ENCODE measurements at places on chromosomes 5 and 9.

- DNase-seq: no peak
Measured at GRCh38 chr5:107654827-107655226, 15.9 kb downstream of the EFNA5 start.

DNA sequence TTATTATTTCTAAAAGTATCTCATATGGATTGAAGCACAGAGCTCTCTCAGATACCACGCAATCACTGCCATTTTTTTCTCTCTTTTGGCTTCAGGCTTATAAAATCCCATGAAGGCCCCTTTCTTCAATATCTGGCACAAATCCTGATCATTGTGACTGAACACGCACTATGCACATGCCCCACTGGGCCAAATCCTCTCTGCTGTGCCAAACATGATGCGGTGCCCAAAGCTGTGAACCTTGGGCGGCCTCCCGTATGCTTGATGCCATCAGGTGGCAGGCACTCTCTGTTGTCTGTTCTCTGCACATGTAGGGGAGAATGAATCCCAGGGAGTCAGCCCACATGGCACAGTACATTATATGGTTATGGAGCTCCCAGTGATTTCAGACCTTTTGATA lies 375.0 kb upstream of the RGMB start:
- no peak for DNase-seq

GRCh38 chr9:72352911-72353388 lies 12.1 kb downstream of the ZFAND5 start:
- DNase-seq: no peak

DNA sequence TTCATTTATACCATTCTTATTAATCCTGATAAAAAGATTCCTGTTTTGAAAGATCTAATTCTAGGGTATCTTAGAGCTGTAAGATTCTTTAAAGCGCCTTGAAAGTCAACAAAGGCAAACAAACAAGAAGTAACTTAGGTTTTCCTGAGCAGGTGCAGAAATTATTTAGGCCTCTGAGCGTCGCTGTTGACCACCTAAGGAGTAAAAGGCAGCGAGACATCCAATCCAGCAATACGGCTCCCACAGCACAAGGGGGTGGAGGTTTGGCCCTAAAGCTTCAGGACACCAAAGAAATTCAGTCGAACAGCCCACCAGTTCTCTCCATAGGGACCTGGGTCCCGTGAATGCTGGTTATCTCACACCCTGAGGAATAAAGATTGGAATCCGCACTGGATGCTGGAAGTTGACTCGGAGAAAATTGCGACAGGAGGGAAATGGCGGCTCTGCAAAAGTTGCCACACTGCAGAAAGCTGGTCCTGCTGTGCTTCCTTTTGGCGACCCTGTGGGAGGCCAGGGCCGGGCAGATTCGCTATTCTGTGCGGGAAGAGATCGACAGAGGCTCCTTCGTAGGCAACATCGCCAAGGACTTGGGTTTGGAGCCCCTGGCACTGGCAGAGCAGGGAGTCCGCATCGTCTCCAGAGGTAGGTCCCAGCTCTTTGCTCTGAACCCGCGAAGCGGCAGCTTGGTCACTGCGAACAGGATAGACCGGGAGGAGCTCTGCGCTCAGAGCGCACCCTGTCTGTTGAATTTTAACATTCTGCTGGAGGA lies at the start of gene PCDHGA2:
TSS of gene PCDHGA2 (plus strand) at position 223 of the 769 bp plus-strand sequence.
- peak; percentile 57 for DNase-seq

GRCh38 chr5:167905919-167906853 lies 385.3 kb upstream of the WWC1 start:
- DNase-seq: no peak

GRCh38 chr9:30935730-30936129 lies 1448.7 kb upstream of the ACO1 start:
- no peak for DNase-seq

GRCh38 chr5:80069918-80070318 lies 34.8 kb downstream of the THBS4 start:
- no peak for DNase-seq

GRCh38 chr9:98973576-98973975 lies 29.9 kb downstream of the COL15A1 start:
- no peak for DNase-seq

DNA sequence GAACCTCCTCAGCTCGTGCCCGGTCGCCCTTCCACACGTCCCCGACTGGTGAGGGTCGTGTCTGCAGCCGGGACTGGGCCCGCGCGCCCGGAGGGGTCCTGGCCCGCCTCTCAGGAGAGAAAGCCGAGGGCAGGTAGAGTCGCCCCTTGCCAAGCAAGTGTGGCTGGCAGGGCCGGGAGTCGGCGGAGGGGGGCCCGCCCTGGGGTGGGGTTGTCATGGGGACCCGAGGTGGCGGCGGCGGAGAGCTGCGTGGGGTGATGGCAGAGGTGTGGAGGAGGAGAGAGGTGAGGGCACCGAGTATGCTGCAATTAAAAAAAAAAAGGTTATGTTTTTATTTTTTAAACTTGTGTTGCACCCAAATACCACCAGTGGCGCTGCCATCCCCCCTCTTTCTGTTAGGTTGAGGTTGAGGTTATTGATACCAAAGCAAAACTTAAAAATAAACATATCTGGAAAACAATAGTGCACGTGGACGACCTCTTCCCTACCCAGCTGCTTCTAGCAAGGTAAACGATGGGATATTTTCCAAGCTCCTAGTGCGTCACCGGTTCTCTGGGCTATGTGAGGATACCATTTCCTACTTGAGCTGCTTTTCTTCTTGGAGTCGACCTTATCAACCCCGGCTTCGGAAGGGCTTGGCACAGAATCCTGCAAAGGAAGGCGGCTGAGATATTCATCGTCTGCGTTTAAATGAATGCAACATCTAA lies 660 bp downstream of the SCAMP1 start:
- DNase-seq: peak; percentile 54

- peak; percentile 85 for DNase-seq
Measured at GRCh38 chr5:181281077-181281983, 20.4 kb upstream of the TRIM52 start.

GRCh38 chr5:133610489-133611356 lies 1.6 kb downstream of the FSTL4 start:
- DNase-seq: peak; percentile 81

- no peak for DNase-seq
Measured at GRCh38 chr9:35616681-35617459, 1.3 kb downstream of the CD72 start.

DNA sequence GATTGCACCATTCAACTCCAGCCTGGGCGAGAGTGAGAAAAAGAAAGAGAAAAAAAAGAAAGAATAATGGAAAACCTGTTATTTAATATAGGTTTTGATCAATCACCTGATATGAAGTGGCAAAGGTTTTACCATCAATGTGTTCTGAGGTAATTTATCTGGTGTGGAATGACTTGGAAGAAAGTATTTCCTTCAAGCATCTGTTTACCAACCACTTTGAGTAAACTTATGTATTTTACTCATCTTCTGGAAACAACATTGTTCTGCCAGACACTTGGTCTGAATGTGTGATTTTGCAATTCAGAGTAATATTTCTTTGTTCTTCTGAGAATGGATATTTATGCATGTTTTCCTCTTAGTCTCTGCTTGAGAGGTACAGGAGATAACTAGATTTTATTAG lies 24.3 kb downstream of the KIF2A start:
- no peak for DNase-seq

- DNase-seq: no peak
Measured at GRCh38 chr5:111968459-111968858, 211.5 kb upstream of the NREP start.

GRCh38 chr9:80707120-80707519 lies 982.2 kb downstream of the TLE1 start:
- DNase-seq: no peak

- no peak for DNase-seq
Measured at GRCh38 chr5:635306-636055, 23.3 kb downstream of the CEP72 start.

GRCh38 chr5:145988993-145989392 lies 52.6 kb downstream of the SH3RF2 start:
- no peak for DNase-seq

DNA sequence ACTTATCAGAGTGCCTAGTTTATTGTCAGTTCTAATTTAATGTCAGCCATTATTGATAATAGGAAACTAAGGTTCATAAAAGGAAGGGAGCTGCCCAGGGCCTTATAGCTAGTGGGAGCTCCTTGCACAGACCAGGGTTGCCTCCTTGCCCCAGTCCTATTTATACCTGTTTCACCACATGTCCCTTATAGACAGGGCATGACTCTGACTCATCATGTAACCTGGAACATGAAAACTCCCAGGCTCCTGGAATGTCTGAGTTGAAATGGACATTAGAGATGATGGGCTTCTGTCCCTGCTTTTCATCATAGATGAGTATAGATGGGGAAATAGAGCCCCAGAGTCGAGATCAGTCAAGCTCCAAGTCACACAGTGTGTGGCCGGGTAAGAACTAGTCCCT lies 21.1 kb downstream of the FAT2 start:
- DNase-seq: no peak

- peak; percentile 36 for DNase-seq
Measured at GRCh38 chr5:127564002-127564769, 46.7 kb downstream of the PRRC1 start.

DNA sequence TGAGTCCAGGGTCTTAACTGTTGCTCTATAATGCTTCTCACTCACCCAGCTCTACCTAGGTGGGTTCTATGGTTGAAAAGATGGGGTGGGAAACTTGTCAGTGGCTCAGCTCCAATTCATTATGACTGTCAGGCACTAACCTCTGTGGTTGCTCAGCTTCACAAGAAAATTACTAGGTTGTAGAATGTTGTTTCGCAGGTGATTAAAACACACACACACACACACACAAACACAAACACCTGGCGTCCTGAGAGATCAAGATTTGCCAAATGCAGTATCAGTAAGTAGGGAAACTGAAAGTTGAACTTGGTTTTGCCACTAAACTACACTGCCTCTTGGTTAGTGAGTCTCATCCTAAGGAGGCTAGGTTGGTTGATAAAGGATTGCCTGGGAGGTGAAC lies 2.8 kb downstream of the MCCC2 start:
- no peak for DNase-seq

DNA sequence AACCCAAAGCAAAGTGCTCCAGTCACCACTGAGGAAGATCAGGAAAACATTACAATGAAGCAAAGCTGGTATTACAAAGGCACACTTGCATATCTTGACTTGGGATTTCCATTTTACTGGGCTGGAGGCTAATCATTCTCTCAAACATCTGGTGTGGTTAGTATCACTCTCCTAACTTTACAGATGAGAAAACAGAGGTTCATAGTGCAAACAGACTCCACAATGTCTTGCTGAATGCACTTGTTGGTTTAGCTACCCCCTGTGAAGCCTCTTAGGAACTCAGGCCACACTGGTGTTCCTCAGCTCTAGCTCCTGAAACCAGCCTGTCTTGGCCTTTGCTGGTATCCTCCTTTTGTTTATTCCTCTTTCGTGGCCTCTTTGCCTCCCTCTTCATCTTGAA lies 29.5 kb upstream of the SMAD5 start:
- no peak for DNase-seq

GRCh38 chr9:99154356-99154755 lies 49.4 kb downstream of the TGFBR1 start:
- no peak for DNase-seq

DNA sequence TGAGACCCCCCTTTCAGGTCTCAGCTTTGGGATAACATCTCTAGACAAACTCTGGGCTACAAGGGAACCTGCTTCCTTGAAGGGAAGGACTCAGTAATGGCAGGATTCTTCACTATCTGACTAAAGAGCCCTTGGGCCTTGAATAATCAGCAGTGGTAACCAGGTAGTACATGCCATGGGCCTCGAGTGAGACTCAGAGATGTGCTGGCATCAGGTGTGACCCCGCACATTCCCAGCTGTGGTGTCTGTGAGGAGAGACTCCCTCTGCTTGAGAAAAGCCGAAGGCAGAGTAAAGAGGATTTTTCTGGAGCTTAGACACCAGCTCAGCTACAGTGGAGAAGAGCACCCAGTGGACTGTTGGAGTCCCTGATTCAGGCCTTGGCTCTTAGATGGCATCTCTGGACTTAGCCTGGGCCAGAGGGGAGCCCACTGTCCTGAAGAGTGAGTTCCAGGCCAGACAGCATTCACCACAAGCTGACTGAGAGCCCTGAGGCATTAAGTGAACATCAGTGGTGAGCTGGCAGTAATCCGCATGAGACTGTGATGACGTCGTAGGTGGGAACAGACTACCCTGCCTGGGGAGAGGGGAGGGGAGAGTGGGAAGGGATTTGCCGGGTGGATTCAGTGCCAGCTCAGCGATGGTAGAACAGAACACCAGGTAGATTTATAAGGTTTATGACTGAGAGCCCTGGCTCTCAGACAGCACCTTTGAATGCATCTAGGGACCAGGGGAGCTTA lies 5.3 kb upstream of the ZNF782 start:
- no peak for DNase-seq

DNA sequence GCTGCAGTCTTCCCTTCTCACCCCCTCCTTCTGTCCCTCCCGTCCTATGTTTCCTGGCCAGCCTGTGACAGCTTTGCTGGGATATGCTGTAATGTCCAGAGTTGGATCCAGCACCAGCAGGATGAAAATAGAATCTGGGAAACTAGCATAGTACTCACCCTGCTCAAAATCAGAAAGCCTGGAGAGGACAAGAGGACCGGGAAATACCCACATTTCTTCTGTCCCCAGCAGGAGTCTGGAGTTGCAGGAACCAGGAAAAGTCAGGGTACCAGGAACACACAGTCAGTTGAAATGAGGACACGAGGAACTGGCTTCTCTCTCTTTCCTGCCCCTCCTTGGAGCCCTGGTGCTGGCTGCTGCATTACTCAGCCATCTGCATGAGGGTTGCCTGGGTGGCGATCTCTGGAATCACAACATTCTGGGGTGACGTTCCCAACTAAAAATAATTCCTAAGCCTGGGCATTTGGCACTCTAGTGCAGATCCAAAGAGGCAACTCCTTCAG lies 59.6 kb upstream of the NFIL3 start:
- DNase-seq: no peak

DNA sequence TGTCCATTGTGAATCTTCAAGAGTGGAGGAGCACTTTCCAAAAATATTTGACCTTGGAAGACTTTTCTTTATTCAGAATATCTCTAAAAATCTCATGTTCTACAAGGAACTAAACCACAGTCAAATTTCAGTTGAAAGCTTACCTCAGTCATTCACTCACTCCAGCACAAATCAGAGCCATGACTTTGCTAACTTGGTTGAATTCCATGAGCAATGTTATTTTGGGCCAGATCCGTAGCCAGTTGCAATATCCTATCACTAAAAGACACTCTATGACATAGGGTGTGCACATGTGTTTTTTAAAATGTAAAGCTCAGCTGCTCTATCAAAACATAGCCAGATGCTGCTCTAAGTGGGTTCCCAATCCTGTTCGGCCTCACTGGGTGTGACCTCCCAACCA lies 156.1 kb upstream of the ANKRD55 start:
- DNase-seq: no peak

GRCh38 chr5:50958852-50959457 lies 292.5 kb downstream of the PARP8 start:
- peak; percentile 42 for DNase-seq

- no peak for DNase-seq
Measured at GRCh38 chr5:179127136-179128040, 67.2 kb downstream of the ZNF354C start.

DNA sequence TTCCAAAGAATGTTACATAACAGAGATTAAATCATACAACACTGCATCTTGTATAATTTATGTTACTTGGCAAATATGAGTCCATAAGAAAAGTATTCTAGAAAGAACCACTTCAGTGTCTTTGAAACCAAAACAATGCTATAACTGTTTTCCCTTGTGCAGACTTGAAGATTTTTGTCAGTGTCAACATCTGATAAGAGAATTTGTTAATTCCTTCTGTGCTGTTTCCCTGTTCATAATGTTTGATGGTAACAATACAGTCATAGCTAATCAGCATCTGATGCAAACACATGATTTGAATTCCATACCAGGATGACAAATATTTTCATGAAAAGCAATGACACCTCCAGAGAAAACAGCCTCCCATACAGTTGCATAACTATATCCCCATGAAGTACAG lies 306.8 kb downstream of the SEMA5A start:
- DNase-seq: no peak
